Naive thymus-derived CD8-positive, alpha-beta T cell (primary cell): ENCODE measurements at places on chromosomes 7 and 10. TPM values are rescaled to one million over a fixed set of nuclear protein-coding genes. Genes with fewer than 3 reads are reported as not detected.

DNA sequence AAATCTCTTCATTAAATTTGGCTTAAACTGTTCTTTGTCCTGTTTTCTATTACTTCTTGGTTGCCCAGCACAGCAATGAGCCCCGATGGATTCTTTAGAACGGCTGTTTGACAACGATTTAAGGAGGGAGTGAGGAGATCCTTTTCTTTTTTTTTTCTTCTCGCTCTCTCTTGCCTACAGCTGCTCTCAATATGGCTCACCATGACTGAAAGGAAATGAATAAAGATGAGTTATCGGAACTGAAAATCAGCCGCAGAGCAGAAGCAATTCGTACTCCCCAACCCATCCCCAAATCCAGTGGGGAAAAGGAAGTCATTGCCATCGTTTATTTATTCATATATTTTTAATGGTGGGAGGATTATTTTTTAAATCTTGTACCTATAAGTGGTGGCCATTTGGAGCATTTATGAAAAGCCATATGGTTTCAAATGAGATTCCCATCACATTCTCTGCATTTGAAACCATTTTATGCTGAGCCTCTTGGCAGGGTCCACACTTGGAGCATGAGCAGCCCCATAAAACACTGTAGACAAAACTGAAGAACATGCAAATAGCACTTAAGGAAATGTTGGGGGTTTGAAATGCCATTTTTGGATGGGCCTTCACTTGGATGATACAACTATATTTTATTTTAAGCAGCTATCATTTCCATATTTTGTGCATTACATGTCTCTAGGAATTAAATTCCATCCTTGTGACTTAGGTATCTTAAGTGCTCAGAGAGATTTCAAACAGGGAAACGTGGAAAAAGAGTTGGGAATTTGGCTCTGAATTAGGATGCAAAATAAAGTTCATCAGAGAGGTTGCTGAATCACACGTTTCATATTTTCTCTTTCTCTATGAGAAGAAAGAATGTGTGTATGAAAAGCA lies 107.7 kb upstream of the FZD1 start:
- no peak overlapping the region for H3K4me3 ChIP-seq
- H3K4me1 ChIP-seq: no peaks in the 10 kb centered on the region
- DNase-seq: no peak
- no peak overlapping the region for H3K27ac ChIP-seq
- H3K27me3 ChIP-seq: no peaks in the 10 kb centered on the region

DNA sequence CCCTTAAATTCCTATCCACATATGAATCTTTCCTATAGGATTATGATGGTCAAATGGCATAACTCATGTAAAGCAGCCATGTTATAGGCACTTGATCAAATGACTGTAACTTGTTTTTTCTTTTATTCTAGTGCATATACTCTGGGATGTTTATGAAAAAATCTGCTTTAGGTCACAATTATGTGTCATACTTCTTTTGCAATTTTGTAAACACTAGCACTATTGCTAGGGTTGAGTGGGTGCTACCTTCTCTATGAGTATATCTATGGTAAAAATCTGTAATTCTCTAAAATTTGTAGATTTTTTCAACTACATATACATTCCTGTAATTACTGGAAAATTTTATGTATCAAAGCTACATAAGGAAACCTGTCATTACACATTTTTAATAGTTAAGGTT lies 50.0 kb downstream of the HGF start:
- H3K4me1 ChIP-seq: no peaks in the 10 kb centered on the region
- DNase-seq: no peak
- no peak overlapping the region for H3K27ac ChIP-seq
- H3K27me3 ChIP-seq: no peaks in the 10 kb centered on the region
- H3K4me3 ChIP-seq: no peak overlapping the region

- H3K27me3 ChIP-seq: no peaks in the 10 kb centered on the region
- peak overlapping the region; percentile 78 for H3K4me3 ChIP-seq
- H3K36me3 ChIP-seq: peaks cover 69% of the 10 kb centered on the region
These were observed 37.5 kb downstream of the GDI2 start for GRCh38 chr10:5775685-5776084.

GRCh38 chr7:79673421-79673820 lies 220.0 kb upstream of the MAGI2 start:
- H3K27ac ChIP-seq: no peak overlapping the region
- H3K4me1 ChIP-seq: no peaks in the 10 kb centered on the region
- no peaks in the 10 kb centered on the region for H3K27me3 ChIP-seq
- no peak overlapping the region for H3K4me3 ChIP-seq

DNA sequence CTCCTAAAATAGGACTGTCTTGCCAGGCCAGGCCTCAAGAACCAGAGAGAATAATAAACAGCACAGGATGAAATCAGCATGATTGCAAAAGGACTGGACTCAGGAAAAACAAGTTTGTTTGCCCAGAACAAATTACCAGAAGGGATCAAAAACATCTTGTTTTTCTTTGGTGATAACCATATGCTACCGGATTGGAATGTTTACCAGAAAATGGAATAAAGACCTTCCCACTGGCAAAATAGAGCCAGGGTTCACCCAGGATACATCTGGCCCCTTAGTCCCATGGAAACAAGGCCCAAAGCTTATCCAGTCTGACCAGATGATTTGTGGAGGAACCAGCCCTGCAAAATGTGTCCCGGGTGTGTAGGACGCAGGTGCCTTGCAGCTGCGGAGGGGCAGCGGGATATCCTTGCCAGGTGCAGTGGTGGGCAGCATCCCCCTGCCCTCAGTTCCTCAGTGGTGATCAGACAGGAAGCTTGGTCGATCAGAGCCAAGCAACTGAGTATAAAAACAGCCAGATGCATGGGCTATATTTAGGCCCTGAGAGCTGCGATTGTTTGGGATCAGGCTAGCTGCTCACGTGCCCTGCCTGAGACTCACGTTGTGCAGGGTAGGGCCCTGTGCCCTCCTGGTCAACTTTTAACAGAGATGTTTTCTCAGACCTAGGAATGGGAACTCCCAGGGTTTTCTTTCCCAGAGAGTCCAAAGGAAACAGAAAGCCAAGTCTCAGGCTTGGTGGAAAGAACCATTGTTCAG lies 4.6 kb upstream of the ZNF22 start:
- H3K4me1 ChIP-seq: peaks cover 19% of the 10 kb centered on the region
- no peak overlapping the region for H3K4me3 ChIP-seq
- DNase-seq: no peak
- H3K36me3 ChIP-seq: no peaks in the 10 kb centered on the region
- no peaks in the 10 kb centered on the region for H3K27me3 ChIP-seq

DNA sequence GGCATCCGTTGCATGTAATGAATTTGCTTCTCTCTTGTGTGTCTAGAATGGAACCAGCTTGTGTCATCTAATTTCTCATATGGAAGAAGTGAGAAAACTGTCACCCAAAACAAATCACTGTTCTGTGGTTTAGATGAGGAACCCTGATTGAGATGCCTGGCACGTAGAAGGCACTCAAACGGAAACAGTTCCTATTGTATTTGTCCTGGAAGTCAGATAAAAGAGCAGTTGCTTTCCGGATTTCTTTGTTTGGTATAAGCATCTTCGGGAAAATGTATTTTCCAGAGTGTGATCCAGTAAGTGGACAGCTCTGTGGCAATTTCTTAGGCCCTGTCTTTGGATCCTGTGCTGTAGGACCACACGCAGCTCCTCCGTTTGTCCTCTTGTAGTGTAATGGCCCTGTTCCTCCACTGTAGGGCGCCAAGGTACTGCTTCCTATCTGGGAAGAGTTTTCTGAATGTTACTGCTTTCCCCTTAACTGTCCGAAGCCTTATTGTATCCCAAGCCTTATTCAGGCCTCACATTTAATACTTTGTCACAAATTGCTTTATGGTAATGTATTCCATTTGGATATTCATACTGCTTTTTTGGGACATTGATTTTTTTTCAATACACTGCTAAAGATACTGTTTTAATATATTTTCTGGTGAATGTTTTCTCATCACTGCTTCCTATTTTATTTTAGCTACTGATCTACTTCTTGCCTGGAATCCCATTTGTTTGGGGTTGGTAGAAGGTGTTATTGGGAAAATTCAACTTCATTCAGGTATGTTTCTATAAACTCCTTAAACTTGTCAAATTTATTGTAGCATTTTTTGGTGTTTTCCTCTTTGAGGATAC lies 24.8 kb downstream of the INPP5F start:
- H3K36me3 ChIP-seq: peaks cover 15% of the 10 kb centered on the region
- peaks cover 6% of the 10 kb centered on the region for H3K4me1 ChIP-seq
- H3K4me3 ChIP-seq: no peak overlapping the region
- no peak overlapping the region for H3K27ac ChIP-seq
- no peaks in the 10 kb centered on the region for H3K27me3 ChIP-seq
- peak; percentile 46 for DNase-seq

GRCh38 chr10:22259280-22259679 lies 41.5 kb upstream of the EBLN1 start:
- no peak overlapping the region for H3K27ac ChIP-seq
- peaks cover 6% of the 10 kb centered on the region for H3K4me1 ChIP-seq
- DNase-seq: no peak

DNA sequence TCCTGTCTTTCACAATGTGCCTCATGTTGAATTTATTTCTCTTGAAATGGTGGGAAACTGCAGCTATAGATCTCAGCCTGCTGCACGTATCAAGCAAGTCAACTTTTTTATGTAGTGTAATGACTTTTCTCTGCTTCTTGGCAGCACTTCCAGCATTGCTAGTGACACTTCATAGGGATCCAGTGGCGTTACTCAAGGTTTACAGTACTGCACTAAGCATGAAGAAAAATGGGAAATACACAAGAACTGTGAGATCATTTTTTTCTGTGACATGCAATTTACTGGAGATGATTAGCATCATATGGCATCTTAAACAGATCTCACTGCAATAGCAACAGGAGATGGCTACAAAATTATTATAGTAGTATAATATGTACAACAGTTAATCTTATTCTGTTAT lies 90.9 kb downstream of the POLR1F start:
- H3K4me1 ChIP-seq: no peaks in the 10 kb centered on the region

DNA sequence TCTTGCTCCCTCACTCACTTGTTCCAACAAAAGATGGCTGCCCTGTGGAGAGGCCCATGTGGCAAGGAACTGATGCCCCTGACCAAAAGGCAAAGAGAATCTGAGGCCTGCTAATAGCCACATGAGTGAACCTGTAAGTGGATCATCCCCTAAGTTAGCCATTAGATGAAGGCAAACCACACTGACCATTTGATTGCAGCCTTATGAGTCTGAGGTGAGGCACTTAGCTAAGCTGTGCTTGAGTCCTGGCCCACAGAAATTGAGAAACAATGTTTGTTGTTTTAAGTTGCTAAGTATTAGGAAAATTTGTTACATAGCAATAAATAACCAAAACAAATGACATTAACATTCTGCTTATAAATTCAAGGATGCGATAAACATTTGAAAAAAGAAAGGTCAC lies 100.1 kb upstream of the BET1 start:
- H3K36me3 ChIP-seq: no peaks in the 10 kb centered on the region
- H3K4me3 ChIP-seq: no peak overlapping the region
- no peaks in the 10 kb centered on the region for H3K4me1 ChIP-seq

GRCh38 chr10:86361156-86362128 lies 5.2 kb downstream of the GRID1 start:
- H3K4me3 ChIP-seq: no peak overlapping the region
- H3K27ac ChIP-seq: no peak overlapping the region
- no peaks in the 10 kb centered on the region for H3K36me3 ChIP-seq
- peaks cover 17% of the 10 kb centered on the region for H3K4me1 ChIP-seq

DNA sequence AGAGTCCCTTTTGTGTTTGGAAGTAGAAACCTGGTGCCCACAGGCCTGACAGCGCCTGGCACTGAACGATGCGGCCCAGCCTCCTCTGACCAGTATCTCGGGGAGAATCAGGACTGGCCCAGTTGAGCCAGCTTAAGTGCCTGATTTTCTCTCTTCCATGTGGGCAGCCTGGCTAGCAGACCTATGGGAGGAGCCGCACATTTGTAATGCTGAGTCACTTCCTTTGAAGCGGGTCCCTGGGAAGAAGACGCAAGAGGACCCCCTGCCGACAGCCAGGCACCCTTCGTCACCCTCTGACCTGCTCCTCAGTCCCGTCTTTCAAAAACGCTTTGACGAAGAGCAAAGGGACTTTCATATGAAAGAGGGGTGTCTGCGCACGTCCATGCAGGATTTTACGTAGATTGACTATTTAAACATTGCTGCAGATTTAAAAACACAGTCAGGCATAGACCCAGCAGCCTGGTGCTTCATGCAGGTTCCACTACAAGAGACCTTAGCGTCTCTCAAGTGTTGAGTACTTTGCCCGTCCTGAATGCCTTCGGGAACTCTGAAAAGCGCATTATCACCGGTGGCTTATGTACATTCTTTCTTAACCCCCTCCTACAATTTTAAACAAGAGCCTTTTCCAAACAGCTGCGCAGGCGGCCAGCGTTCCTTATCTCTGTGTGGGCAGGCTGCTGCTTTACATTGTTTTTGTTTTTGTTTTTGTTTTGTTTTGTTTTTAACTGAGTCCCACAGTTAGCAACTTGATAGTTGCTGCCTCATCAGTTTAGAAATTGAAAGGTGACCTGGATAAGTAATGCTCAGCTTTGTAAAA lies 36.5 kb upstream of the AP5Z1 start:
- peaks cover 8% of the 10 kb centered on the region for H3K36me3 ChIP-seq
- H3K4me3 ChIP-seq: peak overlapping the region; percentile 43
- no peak for DNase-seq
- H3K27me3 ChIP-seq: no peaks in the 10 kb centered on the region
- H3K27ac ChIP-seq: peak overlapping the region; percentile 92

GRCh38 chr10:6558759-6559461 lies 21.2 kb downstream of the PRKCQ start:
- H3K4me3 ChIP-seq: peak overlapping the region; percentile 79
- peaks cover 66% of the 10 kb centered on the region for H3K4me1 ChIP-seq
- peak overlapping the region; percentile 83 for H3K27ac ChIP-seq
- DNase-seq: no peak

DNA sequence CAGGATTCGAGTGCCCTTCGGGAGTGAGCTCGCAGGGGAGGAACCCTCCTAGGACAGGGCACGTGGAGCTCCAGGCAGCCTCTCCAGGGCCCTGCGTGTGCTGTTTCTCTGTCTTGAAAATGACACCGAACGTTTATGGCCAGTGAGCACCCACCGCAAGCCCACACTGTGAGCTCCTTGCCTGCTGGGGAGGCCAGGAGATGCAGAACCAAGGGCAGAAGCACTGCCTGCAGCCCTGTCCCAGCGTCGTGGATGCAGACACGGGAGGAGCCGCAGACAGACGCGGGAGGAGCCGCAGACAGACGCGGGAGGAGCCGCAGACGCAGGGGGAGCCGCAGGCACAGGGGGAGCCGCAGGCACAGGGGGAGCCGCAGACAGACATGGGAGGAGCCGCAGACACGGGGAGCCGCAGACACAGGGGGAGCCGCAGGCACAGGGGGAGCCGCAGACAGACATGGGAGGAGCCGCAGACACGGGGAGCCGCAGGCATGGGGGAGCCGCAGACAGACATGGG lies 314.4 kb downstream of the PTPRN2 start:
- no peak for DNase-seq
- no peaks in the 10 kb centered on the region for H3K36me3 ChIP-seq
- H3K27ac ChIP-seq: no peak overlapping the region
- H3K4me1 ChIP-seq: no peaks in the 10 kb centered on the region
- no peak overlapping the region for H3K4me3 ChIP-seq

GRCh38 chr7:95220328-95220727 lies 104.0 kb downstream of the PON1 start:
- H3K4me3 ChIP-seq: no peak overlapping the region

Gene GJC3
- 1.7 TPM for total RNA-seq

Gene BLNK
- total RNA-seq: 5.6 TPM

Gene SPDYE5
- 0.26 TPM for total RNA-seq

Gene PLEKHA1
- 78.0 TPM for total RNA-seq

Gene GPRIN2
- not detected for total RNA-seq

Gene NRCAM
- 46.6 TPM for total RNA-seq

Gene CTAGE15
- not detected for total RNA-seq

Gene SLC18A3
- total RNA-seq: not detected
